Endodermal cell (in vitro differentiated cells): ENCODE measurements at places on chromosomes 11 and 22. TPM values are rescaled to one million over a fixed set of nuclear protein-coding genes. Genes with fewer than 3 reads are reported as not detected.

RAC2 gene
- 4.5 to 8.6 TPM (median 5.9 TPM) in 3 replicates for total RNA-seq

DNA sequence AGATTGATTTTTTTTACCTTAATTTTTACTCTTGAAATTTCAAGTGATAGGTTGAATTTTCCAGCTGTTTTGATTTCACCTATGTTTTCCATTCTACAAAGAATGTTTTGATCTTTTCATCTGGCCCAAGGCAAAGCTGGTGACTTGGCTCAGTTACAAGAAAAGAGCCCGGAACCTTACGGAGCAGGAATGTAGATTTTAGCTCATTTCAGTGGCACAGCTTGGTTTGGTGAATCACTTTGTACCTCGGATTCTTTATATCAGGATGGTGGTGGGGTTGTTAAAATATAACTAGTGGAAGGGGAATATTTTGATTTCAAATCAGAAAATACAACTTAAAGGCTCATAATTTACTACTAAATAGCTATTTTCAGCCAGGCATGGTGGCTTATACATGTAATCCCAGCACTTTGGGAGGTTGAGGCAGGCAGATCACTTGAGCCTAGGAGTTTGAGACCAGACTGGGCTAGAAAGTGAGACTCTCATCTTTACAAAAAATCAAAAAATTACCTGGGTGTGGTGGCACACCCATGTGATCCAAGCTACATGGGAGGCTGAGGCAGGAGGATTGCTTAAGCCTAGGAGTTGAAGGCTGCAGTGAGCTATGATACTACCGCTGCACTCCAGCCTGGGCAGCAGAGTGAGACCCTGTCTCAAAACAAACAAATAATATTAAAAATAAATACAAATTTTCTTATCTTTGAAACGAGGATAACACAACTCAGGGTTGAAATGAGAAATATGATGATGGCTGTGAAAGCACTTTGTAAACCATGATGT is 9.4 kb upstream of the GRIK4 start:
- DNase-seq, result no peak
- no peaks in the 10 kb centered on the region for H3K27me3 ChIP-seq
- no peak overlapping the region for H3K27ac ChIP-seq
- H3K4me1 ChIP-seq, result peaks cover 5% of the 10 kb centered on the region
- H3K4me3 ChIP-seq, result no peak overlapping the region

DNA sequence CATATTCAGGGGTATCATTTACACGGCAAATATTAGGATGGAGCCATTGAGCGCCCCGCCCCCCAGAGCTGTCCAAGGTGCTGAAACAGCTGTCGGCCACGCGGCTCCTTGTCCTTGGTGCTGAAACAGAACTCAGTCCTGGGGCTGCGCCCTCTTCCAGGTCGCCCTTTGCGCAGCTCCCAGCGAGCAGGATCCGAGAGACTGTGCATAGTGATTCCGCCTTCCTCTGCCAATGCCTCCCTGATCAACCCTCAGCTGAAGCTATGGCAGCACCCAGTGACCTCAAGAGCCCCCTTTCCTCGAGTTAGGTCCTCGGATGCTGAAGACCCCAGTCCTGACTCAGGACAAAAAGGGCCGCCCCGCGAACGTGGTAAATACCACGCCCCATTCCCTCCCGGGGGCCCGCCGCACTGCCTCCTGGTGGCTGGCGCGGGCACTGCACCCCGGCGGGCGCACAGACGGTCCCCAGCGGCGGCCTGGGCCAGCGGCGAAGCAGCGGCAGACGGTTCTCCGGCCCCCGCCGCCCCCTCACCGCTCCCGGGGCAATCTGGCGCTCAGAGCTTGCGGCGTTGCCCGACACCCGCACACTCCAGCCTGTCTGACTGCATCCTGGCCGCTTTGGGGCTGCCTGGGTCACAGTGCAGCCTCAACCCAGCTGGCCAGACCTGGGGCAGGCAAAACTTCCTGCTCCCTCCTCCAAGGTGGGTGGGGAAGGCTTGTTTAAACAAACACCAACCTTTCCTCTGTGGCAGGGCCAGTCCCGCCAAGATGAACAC is 13.4 kb downstream of the SYT7 start:
- H3K4me3 ChIP-seq, result peak overlapping the region; percentile 71
- peaks cover 64% of the 10 kb centered on the region for H3K27me3 ChIP-seq
- H3K4me1 ChIP-seq, result no peaks in the 10 kb centered on the region
- H3K27ac ChIP-seq, result no peak overlapping the region
- H3K36me3 ChIP-seq, result no peaks in the 10 kb centered on the region
- peak; percentile 97 for DNase-seq

DNA sequence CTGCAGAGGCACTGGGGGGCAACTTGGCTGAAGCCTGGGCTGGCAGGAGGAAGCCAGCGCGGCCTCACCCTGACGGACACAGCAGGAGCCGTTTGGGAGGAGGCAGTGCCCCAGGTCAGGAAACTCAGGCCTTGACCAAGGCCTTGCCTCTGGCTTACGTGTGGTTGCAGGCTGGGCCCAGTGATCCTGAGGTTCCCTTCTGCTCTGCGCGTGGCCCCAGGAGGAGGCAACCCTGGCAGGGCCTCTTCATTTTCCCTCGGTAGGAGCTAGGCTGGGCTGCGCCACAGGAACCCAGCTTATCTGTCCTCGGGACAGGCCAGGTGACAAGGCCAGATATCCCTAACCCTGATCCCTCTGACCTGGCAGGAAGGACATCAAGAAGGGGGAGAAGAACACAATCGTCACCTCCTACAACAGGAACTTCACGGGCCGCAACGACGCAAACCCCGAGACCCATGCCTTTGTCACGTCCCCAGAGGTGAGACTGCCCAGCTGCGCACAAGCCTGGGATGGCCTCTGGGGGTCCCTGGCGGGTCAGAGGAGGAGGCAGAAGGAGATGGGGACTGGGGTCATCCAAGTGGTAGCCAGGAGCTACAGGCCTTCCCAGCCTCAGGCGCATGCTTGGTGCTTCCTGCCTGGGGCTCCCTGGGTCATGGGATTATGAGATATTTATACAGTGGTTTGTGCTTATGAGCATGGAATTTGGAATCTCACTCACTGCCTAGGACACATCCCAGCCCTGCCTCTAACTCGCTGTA is 20.6 kb downstream of the POLR3H start:
- H3K4me3 ChIP-seq, result no peak overlapping the region
- DNase-seq, result peak; percentile 71
- H3K27ac ChIP-seq, result peak overlapping the region; percentile 22
- H3K36me3 ChIP-seq, result peaks cover 57% of the 10 kb centered on the region
- H3K4me1 ChIP-seq, result no peaks in the 10 kb centered on the region

ACP2 gene
- 38.9 and 45.9 TPM in 2 replicates for total RNA-seq

DNA sequence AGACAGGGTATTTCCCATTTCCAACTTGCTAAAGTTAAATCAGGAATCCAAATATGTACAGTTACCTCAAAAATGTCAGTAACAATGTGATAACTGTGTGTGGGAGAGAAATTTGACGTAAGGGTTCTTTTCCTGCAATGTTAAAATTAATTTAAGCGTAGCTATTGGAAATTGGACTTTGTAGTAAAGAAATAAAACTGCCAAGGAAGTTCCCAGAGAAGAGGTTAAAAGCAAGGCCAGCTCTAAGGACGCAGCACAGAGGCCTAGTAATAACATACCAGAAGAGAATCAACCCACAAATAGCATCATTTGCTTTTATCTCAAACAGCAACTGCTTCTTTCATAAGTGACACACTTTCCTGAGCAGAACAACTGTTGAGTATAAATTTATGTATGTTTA is 36.8 kb upstream of the GRIA4 start:
- no peaks in the 10 kb centered on the region for H3K36me3 ChIP-seq
- H3K4me1 ChIP-seq, result no peaks in the 10 kb centered on the region
- no peak for DNase-seq
- H3K27ac ChIP-seq, result no peak overlapping the region
